Kidney (tissue), 22 donors: ENCODE measurements at places on chromosomes 3 and 15.

DNA sequence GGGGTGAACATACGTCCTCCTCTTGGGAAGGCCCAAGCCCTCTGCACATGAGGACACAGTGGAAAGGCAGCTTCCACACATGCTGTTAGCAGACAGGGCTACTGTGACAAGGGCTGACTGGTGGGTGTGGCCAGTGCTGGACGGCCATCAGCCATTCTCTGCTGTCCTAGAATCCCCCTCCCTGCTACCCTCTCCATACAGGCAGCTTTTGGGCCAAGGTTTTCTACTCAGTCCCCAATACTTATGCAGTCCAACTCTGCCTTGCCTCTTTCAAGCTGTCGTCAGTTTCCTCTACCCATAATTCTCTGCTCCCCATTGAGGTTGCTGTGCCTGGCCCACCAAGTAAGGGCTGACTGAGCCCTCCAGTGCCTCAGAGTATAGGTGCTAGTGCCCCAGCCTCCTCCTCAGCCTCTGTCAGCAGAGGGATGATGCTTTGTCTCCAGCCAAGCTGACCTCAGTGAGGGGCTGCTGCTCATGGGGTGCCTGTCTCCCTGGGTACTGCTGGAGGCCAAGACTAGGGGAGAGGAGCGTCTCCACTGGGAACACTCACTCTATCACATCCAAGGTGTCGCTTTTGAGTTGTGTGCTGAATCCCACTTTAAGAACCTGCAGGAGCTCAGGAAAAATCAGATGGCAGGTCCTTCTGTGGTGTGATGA lies 2.8 kb downstream of the LOXL1 start:
- no peak for DNase-seq

DNA sequence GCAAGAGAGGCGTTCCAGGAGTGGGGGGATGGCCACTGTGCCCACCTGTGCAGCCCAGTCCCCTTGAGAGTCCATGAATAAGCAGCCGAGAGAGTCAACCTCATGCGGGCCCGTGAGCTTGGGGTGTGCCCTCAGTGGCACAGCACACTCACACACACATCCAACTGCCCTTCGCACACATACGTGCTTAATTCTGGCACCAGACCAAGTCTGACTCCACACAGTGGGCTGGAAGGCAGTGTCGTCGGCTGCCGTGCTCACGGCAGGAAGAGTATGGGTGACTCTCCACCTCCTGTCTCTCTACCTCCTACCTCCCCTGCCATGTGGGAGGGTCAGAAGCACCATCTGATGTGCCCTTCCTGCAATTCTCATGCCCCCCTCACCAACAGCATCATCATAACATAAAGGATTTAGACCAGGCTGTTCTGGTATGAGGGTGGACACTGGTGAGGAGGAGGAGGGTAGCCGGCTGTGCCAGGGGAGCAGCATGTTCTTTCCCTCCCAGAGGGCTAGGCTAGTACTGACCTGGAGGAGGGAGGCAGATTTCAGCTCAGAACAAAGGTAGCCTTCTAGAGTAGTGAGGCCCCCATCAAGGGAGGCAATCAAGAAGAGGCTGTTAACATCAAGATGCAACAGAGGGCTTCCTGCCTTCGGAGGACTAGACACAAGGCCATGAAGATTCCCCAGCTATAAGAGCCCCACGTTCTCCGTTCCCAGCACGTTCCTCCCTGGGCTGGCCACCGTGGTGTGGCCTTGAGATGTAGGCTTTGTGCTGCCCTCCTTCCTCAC lies 5.3 kb upstream of the STRA6 start:
- no peak for DNase-seq

DNA sequence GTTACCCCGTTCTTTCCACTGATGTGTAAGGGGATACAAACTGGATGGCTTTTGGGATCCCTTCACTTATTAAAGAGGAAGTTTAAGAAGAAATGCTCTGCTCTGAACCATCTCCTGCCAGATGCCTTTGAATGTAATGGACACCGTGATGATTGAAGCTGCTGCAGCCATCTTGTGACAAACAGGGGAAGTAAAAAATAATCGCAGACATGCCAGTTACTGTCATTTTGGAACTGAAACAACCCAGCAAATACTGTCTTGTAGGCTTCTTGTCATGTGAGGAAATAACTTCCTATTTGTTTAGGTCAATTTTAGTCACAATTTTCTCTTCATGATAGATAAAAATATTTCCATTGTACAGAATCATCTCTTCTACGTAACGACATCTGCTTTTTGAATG lies 224.0 kb downstream of the CHL1 start:
- no peak for DNase-seq

- DNase-seq: no peak
Observed at GRCh38 chr15:55247311-55247710, 42.3 kb downstream of the RAB27A start.
